ENCODE measurements at places on chromosomes 2 and 18. TPM values are rescaled to one million over a fixed set of nuclear protein-coding genes. Genes with fewer than 3 reads are reported as not detected.
A peak's percentile ranks its signal among the peaks of the same experiment; 100 is the strongest.

CRYGD gene
- total RNA-seq: not detected

PDE11A gene
- not detected for total RNA-seq

GRCh38 chr2:73832930-73833329 is 4.2 kb downstream of the STAMBP start:
- peaks cover 38% of the 10 kb centered on the region for H3K4me1 ChIP-seq
- no peaks in the 10 kb centered on the region for H3K27me3 ChIP-seq
- no peak overlapping the region for H3K27ac ChIP-seq
- H3K4me3 ChIP-seq: no peak overlapping the region

DNA sequence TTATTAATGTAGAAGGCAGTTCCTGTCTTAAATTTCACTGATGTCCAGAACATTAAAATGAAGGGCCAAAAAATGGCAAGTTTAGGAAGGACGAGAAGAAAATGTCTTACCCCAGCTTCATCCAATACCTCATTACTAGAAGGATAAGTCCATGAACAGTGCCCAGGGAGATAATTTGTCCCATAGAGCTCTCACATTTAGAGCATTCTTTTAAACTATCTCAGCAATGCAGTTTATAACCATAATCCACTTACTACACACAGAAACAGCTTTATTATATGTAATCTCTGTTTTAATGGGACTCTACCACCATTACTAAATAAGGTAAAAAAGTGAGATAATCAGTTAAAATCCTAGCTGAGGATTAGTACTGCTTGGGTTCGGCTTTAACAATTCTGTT is 142.5 kb downstream of the PARD3B start:
- no peak for DNase-seq
- no peaks in the 10 kb centered on the region for H3K36me3 ChIP-seq
- H3K4me3 ChIP-seq: no peak overlapping the region
- no peaks in the 10 kb centered on the region for H3K27me3 ChIP-seq
- H3K27ac ChIP-seq: no peak overlapping the region
- H3K4me1 ChIP-seq: peaks cover 2% of the 10 kb centered on the region

TGFA gene
- 0.86 TPM for total RNA-seq

DNA sequence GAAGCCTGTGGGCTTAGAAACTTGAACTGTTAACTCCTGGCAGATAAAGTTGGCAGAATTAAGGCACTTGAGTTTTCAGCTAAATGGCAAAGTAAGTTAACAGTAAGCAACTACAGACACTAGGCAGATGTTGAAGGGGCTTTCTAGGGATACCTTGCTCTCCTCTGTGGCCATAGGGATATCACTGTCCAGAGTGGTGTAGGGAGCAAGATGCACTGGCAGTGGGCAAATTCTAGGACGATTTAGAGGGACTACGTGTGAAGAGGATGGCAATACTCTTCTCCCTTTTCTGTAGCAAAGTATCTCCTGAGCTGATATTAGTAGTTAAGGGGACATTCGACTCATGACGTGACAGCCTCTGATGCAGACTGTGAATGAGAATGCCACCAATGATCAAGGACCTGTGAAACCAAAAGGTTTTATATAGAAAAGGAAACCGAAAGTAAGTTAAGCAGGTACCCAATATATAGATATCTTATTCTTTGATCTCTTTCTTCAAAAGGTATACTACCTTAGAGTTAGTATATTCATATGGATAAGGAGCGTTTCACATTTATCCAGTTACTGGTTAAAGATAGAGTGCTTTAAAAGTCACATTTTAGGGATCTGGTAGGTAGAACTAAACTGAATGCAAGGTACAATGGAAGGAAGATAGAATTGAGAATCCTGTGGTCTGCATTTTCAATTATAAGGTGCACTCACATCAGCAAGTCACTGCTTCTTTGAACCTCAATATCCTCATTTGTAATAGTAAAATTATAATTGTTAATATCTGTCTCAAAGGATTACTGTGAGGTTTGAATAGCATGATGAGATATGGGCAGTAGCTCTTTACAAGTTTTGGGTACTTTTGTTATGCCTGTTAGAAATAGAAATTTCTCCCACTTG is 106.4 kb downstream of the KCNH7 start:
- no peak for DNase-seq
- no peak overlapping the region for H3K4me3 ChIP-seq
- peaks cover 5% of the 10 kb centered on the region for H3K4me1 ChIP-seq
- H3K27ac ChIP-seq: no peak overlapping the region

GRCh38 chr18:43310239-43310638 is 32.9 kb upstream of the SYT4 start:
- H3K4me3 ChIP-seq: no peak overlapping the region
- no peaks in the 10 kb centered on the region for H3K36me3 ChIP-seq
- no peak for DNase-seq
- no peaks in the 10 kb centered on the region for H3K4me1 ChIP-seq
- no peak overlapping the region for H3K27ac ChIP-seq
- H3K27me3 ChIP-seq: no peaks in the 10 kb centered on the region

- peaks cover 45% of the 10 kb centered on the region for H3K36me3 ChIP-seq
- no peaks in the 10 kb centered on the region for H3K27me3 ChIP-seq
- no peak overlapping the region for H3K4me3 ChIP-seq
- DNase-seq: no peak
- peaks cover 2% of the 10 kb centered on the region for H3K4me1 ChIP-seq
Measured at GRCh38 chr2:126699018-126699417, 43.1 kb downstream of the GYPC start.

- no peak overlapping the region for H3K27ac ChIP-seq
- H3K27me3 ChIP-seq: no peaks in the 10 kb centered on the region
- peaks cover 2% of the 10 kb centered on the region for H3K4me1 ChIP-seq
- H3K4me3 ChIP-seq: no peak overlapping the region
- no peak for DNase-seq
- H3K36me3 ChIP-seq: peaks cover 3% of the 10 kb centered on the region
Measured at GRCh38 chr2:28698545-28698944, 53.1 kb upstream of the PPP1CB start.

DNA sequence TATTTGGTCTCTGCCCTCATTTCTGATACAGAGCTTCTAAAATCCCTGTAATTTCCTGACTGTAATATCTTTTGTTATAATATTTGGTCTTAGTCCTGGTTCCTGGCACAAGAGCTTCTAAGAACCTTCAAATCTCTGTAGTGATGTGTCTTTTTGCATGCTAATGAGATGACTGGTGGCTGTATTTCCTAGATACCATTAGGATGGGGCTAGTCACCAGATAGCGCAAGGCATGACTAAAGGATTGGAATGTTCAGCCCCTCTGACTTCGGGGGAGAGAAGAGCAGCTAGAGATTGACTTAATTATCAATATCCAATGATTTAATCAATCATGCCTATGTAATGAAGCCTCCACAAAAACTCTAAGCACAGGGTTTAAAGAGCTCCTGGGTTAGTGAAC is 620.8 kb upstream of the ACVR2A start:
- no peaks in the 10 kb centered on the region for H3K36me3 ChIP-seq
- no peak for DNase-seq
- no peak overlapping the region for H3K27ac ChIP-seq
- no peaks in the 10 kb centered on the region for H3K4me1 ChIP-seq
- no peak overlapping the region for H3K4me3 ChIP-seq

GKN2 gene
- total RNA-seq: not detected

- no peak for DNase-seq
- no peak overlapping the region for H3K27ac ChIP-seq
- H3K36me3 ChIP-seq: no peaks in the 10 kb centered on the region
- H3K27me3 ChIP-seq: peaks cover 2% of the 10 kb centered on the region
- H3K4me1 ChIP-seq: no peaks in the 10 kb centered on the region
- H3K4me3 ChIP-seq: no peak overlapping the region
Measured at GRCh38 chr2:55903727-55904126, 19.9 kb downstream of the EFEMP1 start.

- DNase-seq: no peak
- H3K27ac ChIP-seq: no peak overlapping the region
- H3K27me3 ChIP-seq: peaks cover 21% of the 10 kb centered on the region
- H3K4me1 ChIP-seq: no peaks in the 10 kb centered on the region
Measured at GRCh38 chr2:169082995-169083394, 13.6 kb downstream of the DHRS9 start.

GRCh38 chr2:169895294-169895985 is 68.2 kb downstream of the UBR3 start:
- H3K36me3 ChIP-seq: peaks cover 19% of the 10 kb centered on the region
- no peak overlapping the region for H3K4me3 ChIP-seq

DNA sequence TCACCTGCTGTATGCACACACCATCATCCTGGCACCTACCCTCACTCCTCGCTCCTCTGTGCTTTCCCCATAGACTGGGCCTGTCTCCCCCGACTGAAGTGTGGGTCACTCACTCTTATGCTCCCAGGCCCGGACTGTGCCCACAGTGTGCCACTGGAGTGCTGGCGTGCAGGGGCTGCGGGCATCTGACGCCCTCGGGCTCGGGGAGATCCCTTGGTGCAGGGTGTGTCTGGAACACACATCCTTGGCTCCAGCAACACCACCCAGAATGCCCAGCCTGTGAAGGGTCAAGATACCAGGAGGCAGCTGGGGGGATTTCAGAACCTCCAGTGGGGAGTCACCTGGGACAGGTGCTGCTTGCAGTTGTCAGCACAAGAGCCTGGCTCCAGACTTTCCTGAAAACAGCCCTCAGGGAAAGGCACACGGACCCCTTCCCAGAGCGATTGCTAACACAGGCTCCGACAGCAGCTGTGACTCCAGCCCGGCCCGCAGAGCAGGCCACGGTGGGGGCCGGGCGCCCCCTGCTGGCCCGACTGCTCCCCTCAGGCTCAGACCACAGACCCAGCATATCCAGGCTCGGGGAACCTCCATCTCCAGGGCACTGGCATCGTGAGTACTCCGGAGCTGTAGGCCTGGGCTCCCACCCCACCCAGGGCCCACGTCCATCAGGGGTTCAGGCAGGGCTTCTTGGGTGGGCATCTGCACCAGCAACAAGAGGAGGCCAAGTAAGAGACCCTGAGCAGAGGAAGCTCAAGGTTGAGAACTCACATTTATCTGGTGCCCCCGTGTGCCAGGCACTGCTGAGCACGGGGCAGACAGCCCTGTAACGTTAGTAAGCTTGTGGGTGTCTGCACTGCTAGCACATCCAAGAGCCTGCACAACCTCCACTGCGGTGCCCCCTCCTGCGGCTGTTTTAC is 8.6 kb downstream of the HS1BP3 start:
- H3K4me3 ChIP-seq: no peak overlapping the region
- H3K36me3 ChIP-seq: no peaks in the 10 kb centered on the region
- H3K27ac ChIP-seq: no peak overlapping the region
- H3K27me3 ChIP-seq: no peaks in the 10 kb centered on the region
- DNase-seq: peak; percentile 86

GRCh38 chr2:45876611-45877010 is 225.1 kb downstream of the PRKCE start:
- no peak for DNase-seq
- no peak overlapping the region for H3K27ac ChIP-seq
- peaks cover 38% of the 10 kb centered on the region for H3K36me3 ChIP-seq
- no peaks in the 10 kb centered on the region for H3K27me3 ChIP-seq
- peaks cover 14% of the 10 kb centered on the region for H3K4me1 ChIP-seq
- no peak overlapping the region for H3K4me3 ChIP-seq

DNA sequence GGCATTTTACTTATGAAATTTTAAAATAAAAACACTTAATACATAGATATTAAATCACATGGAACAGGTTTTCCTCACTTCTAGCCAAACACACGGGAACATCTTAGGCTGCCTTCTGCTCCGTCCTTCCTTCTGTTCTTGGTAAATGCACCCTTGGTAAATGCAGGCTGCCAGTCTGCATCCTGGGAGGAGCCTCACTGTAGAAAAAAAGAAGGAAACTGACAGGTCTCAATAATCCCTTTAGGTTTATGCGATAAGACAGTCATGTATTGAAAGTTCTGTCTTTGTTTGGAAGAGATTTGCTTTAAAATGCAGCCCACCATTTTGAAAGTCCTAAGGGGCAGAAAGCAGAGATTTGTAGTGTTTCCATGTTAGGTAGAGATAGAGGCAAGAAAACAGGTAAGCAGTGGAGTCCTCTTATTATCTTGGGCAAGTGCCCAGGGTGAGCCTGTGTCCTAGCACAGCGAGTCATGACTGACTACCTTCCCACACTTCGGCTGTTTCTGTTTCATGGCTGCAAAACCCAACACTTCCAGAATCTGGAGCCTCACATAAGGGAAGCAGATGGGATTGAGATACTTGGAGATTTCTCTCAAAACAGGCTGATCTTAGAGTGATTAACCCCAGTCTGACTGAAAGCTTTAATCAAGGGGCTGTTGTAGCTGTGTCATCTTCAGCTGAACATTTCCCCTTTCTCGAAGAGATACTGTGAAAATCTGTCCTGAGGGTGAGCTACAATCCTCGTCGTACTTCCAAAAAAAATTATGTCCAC is 131.4 kb upstream of the MAP3K20 start:
- H3K36me3 ChIP-seq: no peaks in the 10 kb centered on the region
- peak overlapping the region; percentile 53 for H3K4me3 ChIP-seq
- H3K27ac ChIP-seq: peak overlapping the region; percentile 53
- DNase-seq: no peak
- peaks cover 19% of the 10 kb centered on the region for H3K4me1 ChIP-seq

GRCh38 chr2:29054430-29054829 is 19.9 kb downstream of the PCARE start:
- H3K4me1 ChIP-seq: peaks cover 1% of the 10 kb centered on the region
- no peak overlapping the region for H3K27ac ChIP-seq
- H3K4me3 ChIP-seq: no peak overlapping the region
- H3K27me3 ChIP-seq: no peaks in the 10 kb centered on the region
- no peaks in the 10 kb centered on the region for H3K36me3 ChIP-seq
- no peak for DNase-seq

ARHGEF33 gene
- 0.17 TPM for total RNA-seq

GRCh38 chr2:9299161-9300100 is 92.8 kb downstream of the ASAP2 start:
- H3K36me3 ChIP-seq: no peaks in the 10 kb centered on the region
- peaks cover 2% of the 10 kb centered on the region for H3K27me3 ChIP-seq
- H3K27ac ChIP-seq: no peak overlapping the region
- DNase-seq: no peak

- DNase-seq: no peak
- H3K4me3 ChIP-seq: no peak overlapping the region
- no peak overlapping the region for H3K27ac ChIP-seq
- H3K36me3 ChIP-seq: peaks cover 36% of the 10 kb centered on the region
Measured at GRCh38 chr2:25303633-25304236, 38.0 kb downstream of the DNMT3A start.

DNA sequence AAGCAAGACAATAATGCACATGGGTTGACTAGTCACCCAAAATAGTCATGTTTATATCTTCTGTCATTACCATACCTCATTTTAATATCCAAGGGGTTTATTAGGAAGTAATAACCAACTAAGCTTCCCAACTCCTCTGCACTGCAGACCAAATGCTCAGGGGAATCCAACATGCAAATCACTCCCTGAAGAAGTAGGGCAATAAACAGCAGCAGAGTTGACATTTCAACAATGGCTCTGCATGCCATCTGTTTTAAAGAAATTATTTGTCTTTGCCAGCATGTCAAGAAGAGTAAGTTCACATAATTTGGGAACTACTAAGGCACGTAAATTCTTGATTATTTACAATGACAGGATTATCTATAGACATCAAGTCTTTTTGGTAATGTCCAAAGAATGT is 84.4 kb upstream of the LYPD1 start:
- no peaks in the 10 kb centered on the region for H3K27me3 ChIP-seq
- H3K4me1 ChIP-seq: no peaks in the 10 kb centered on the region
- no peaks in the 10 kb centered on the region for H3K36me3 ChIP-seq
- DNase-seq: no peak
- no peak overlapping the region for H3K27ac ChIP-seq

- no peak overlapping the region for H3K4me3 ChIP-seq
- no peaks in the 10 kb centered on the region for H3K36me3 ChIP-seq
- no peaks in the 10 kb centered on the region for H3K4me1 ChIP-seq
- H3K27me3 ChIP-seq: no peaks in the 10 kb centered on the region
- DNase-seq: no peak
Measured at GRCh38 chr2:83850071-83850725, 608.9 kb downstream of the SUCLG1 start.

- peak; percentile 26 for DNase-seq
- H3K27ac ChIP-seq: peak overlapping the region; percentile 88
- peak overlapping the region; percentile 76 for H3K4me3 ChIP-seq
- no peaks in the 10 kb centered on the region for H3K27me3 ChIP-seq
- H3K4me1 ChIP-seq: peaks cover 82% of the 10 kb centered on the region
Measured at GRCh38 chr2:98470851-98471255, 26.2 kb downstream of the INPP4A start.

LBX2 gene
- 1.3 TPM for total RNA-seq

All from activated naive CD8-positive, alpha-beta T cell treated with anti-CD3 and anti-CD28 coated beads, Interleukin-2, amount 10 ng/mL, durations not matched to agents 7 days and 5 days (primary cell).